ENCODE measurements at places on chromosomes 1 and 21. TPM values are rescaled to one million over a fixed set of nuclear protein-coding genes. Genes with fewer than 3 reads are reported as not detected.

Gene AADACL3
- total RNA-seq, result not detected

DNA sequence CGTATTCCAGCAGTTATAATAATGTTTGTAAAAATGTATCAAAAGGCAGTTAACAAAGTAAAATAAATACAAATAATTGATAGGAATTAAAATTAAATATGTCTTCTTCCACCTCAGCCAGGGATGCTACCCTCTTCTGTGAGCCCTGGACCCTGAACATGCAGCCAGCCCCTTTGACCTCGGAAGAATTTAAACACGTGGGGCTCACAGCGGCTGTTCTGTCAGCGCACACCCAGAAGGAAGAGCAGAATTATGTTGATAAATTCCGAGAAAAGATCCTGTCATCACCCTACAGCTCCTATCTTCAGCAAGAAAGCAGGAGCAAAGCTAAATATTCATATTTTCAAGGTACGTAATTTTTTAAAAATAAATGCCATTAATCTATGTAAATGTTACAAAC, 26.5 kb downstream of the UTS2 start:
- no peak for DNase-seq

Gene NKAIN1
- not detected for total RNA-seq

Gene RPTN
- not detected for total RNA-seq

GRCh38 chr1:29825941-29826415, 589.7 kb downstream of the PTPRU start:
- no peak for DNase-seq

DNA sequence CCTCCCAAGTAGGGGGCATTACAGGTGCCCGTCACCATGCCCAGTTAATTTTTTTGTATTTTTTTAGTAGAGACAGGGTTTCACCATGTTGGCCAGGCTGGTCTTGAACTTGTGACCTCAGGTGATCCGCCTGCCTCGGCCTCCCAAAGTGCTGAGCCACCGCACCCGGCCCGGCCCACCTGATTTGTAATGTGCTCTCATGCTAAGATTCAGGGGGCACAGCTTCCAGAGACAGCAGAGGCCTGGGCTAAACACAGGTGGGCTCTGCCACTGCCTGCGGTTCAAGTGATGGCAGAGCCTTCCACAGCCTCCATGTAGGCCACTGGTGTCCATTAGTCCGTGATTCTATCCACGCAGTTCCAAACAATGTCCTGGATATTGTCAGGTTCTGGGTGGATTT, 98.4 kb downstream of the PDE9A start:
- no peak for DNase-seq

DNA sequence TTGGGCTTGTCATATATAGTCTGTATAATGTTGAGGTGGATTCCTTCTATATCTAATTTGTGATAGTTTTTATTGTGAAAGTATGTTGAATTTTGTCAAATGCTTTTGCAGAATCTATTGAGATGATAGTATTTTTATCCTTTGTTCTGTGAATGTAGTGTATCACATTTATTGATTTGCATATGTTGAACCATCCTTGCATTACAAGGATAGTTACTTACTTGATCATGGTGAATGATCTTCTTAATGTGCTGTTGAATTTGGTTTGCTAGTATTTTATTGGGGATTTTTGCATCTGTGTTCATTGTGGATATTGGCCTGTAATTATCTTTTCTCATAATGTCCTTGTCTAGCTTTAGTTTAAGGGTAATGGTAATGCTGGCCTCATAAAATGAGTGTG, 8.3 kb downstream of the FGGY start:
- DNase-seq, result no peak

DNA sequence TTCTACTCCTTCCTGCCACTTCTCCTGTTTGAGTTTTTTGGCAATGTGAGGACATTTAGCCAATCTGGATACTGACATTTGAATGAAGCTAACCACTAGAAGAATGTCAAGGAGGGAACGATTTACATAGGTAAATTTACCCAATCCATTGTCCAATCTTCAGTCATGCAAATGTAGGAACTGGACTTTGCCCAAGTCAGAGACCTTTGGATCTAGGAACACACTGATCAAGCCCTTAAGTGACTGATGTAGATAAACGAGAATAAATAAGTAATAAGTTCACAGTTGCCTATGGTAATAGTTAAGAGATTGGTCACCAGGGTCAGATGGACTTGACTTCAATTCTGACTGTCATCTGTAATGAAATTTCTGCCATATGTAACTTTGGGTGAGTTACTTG, 177.6 kb downstream of the FGGY start:
- no peak for DNase-seq

DNA sequence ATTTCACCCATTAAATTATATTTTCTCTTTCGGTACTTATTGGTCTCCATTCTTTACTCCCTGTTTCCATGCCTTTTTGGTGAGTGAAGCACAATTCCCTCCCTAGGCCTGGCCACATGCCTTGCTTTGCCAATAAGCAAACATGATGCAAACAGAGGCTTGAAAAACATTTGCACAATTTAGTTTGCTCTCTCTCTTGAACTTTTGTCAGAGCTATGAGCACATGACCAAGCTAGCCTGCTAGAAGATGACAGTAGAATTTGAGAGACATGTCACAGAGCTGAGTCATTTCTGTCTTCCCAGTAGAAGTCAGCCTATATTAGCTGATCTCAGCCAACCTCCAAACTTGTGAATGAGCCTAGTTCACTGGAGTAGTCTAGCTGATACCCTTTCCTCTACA, 24.6 kb downstream of the ANGPTL3 start:
- DNase-seq, result peak; percentile 97

Gene KLHDC9
- total RNA-seq, result 1.7 TPM

All from HFFc6 (cell line).